Coronary artery (tissue), 2 donors: ENCODE measurements at places on chromosomes 16 and 17.

DNA sequence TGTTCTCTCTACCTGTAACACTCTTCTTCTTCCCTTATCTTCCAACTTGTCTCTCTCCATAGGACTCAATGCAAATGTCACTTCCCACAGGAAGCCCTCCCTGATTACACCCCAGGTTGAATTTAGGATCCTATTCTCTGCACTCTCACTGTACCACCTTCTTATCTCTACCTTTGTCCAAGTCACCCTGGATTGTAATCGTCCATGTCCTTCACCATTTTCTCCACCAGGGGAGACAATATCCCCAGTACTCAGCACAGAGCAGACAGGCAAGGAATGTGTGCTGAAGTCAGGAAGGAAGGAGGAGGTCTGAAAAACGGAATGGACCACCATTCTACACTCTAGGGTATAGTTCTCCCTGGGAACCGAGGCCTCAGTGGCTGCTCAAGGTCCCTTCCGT, 14.2 kb downstream of the C16orf82 start:
- DNase-seq = no peak

DNA sequence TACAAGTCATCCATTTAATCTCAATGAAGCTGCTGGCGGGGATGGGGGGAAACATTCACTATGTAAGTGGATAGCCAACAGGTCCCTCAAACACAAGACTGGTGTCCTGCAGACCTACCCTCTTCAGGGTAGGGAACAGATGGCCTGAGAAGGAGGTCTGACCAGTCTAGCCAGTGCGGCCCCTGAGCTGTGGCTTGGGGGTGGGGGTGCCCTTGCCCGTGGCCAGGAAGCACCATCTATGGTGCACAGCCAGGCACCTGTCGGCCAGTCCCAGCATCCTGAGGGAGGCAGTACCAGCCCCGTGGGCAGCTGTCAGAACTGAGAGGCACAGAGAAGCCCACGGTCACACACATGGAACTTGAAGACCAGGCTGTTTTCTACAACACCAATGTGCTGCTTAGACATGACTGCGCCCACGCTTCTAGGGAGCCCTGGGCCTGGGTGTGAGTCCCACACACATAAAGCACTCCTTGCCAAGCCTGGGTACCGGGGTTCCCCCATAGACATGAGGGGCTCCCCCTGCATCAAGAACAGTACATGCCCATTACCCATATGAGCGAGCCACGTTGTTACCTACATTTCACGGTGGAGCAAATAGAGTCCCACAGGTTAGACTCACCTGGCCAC, 40.9 kb downstream of the RMI2 start:
- DNase-seq = no peak

GRCh38 chr17:50115756-50116155, 14.2 kb downstream of the SAMD14 start:
- no peak for DNase-seq

DNA sequence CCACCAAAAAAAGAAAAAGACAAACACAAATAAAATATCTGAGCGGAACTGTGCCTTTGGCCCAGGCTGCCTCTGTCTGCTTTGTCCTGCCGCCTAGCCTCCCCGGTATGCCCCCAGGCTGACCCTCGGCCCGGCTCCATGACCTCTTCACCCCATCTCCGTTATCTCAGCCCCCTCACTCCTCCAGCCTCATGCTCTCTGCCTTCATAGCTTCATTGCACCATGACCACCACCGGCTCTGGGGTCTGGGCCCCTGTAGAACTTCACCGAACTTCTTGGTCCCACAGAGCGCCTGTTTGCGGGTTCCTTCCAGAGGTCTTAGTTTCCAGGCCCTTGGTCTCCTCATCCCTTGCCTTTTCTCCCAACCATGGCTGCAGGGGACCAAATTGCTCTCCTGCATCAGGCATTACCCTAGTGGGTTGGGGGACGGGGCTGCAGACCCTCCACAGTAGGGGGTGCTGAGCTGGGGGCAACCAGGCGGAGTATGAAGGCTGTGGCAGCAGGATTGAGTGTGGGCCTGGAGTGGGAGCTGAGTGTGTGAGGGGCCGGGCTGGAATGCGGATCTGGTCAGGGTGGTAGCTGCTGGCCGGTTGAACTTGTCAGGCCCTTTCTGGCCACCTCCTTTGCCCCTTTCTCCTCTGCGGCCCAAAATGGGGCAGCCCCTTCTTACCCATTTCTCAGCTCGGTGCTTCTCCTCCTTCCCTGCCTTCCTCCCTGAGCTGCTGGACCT, 6.9 kb downstream of the HIRIP3 start:
- no peak for DNase-seq

- no peak for DNase-seq
Measured at GRCh38 chr17:35969558-35970380, 11.5 kb downstream of the CCL16 start.
